ENCODE measurements at places on chromosomes 5 and 9.

GRCh38 chr5:38069360-38069759, 189.0 kb upstream of the EGFLAM start:
- DNase-seq = no peak

GRCh38 chr9:119639287-119639955, 270.2 kb upstream of the BRINP1 start:
- DNase-seq = no peak

DNA sequence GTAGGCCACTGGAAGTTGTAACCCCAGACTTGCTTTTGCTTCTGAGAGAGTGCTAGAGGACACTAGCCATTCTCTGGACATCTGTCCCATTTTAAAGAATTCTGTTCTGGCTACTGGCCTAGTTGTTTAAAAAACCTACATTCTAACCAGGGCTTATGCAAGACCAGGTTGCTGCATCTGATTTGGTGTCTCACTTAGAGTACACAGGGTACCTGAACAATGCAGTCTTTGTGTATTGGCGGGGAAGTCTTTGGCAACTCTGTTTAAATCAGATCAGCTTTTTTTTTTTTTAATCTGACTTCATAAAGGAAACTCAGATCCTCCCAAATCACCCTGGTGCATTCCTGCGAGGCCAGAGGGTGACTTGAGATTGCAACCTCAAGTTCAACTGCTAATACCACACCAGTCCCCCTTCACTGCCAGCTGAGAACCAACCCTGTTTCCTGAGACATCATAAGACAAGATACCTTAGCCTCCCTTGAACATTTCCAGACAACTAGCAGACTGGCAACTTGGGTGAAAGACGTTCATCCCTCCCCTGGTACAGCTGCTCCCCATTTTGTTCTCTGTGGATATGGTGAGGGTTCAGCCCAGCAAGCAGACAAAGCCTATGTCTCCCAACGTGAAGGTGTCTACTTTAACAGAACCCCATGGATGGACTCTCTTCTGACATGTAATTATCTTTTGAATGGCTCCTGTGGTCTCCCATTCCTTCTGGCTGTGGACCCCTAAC, 27.0 kb downstream of the SKP1 start:
- DNase-seq = no peak

DNA sequence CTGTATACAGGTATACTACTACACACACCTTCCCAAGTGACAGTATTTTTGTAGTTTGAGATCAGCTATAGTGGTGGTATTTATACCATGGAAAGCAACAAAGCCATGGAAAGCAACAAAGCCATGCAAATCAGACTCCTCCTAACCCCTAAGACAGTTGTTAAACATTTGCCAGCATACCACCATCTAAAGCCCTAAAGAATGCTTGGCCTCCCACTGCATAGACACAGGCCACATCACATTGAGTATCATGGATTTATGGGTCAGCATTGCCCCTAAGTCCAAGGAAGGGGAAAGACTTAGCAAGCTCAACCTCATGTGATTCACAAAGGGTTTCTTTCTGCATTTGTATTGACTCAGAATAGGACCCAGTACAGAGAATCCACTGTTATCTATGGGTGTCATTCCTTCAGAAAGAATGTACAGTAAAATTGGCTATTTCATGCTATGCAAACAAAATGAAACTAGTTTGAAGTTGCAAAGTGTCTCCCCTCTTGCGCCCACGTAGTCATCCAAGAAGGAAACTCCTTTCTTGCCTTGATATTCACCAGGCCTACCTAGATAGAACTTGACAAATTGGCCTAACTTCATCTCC, 70.4 kb upstream of the IQGAP2 start:
- no peak for DNase-seq

Data from stimulated activated naive CD4-positive, alpha-beta T cell (primary cell).